Temporal lobe (tissue), 4 donors: ENCODE measurements at places on chromosomes 7 and 10. TPM values are rescaled to one million over a fixed set of nuclear protein-coding genes. Genes with fewer than 3 reads are reported as not detected.

APBB1IP gene
- 0.98 TPM for total RNA-seq

RHOBTB1 gene
- 27.5 TPM for total RNA-seq

OR2A12 gene
- total RNA-seq, result not detected

NAMPT gene
- total RNA-seq, result 51.4 TPM

SPDYE2B gene
- not detected for total RNA-seq

SHLD2 gene
- 30.2 TPM for total RNA-seq
